ENCODE measurements at places on chromosomes 3 and 15. TPM values are rescaled to one million over a fixed set of nuclear protein-coding genes. Genes with fewer than 3 reads are reported as not detected.

DNA sequence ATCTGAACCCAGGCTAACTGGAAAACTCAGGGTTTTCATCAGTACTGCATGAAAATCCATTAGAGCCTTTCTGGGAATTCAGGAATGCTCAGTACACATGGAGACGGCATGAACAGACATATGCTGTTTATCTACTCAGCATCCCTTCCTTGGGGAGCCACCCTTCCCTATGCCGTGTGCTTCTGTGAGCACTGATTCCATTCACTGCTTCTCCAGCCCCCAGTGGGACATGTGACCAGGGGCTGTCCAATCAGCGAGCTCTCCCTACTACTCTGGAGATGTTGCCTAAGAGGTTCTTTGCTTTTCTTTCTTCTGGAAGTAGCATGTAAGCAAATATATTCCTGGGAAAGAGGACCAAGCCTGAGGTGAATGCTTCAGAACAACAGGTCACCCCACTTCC is 5.6 kb upstream of the PCOLCE2 start:
- no peak for DNase-seq

GRCh38 chr3:84959470-84960271 is 882 bp downstream of the CADM2 start:
- no peak for DNase-seq

DNA sequence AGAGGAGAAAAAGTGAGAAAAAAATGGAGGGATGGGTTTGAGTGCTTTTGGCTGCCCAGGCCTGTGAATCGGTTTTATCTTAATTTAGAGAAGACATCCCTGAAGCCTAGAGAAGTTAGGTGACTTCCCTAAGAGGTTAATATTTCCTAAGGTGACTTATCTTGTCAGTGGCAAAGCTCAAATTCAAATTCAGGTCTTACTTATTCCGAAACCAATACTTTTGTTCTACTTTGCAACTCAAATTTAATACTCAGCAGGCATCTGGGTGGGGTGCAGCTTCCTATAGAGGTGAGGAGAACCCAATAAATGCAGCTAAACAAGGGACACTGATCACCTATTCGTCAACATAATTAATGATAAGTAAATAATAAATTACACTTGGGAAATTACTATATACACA is 54.9 kb upstream of the MYRIP start:
- no peak for DNase-seq

GRCh38 chr3:65864357-65864904 is 174.3 kb downstream of the MAGI1 start:
- no peak for DNase-seq

DNA sequence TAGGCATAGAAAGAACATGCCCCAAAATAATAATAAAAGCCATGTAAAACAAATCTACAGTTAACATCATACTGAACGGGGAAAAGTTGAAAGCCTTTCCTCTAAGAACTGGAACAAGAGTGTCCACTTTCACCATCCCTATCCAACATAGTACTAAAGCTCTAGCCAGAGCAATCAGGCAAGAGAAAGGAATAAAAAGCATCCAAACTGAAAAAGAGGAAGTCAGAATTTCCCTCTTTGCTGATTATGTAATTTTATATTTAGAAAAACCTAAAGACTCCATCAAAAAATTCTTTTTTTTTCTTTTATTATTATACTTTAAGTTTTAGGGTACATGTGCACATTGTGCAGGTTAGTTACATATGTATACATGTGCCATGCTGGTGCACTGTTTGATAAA is 661.6 kb upstream of the CBLB start:
- no peak for DNase-seq

DNA sequence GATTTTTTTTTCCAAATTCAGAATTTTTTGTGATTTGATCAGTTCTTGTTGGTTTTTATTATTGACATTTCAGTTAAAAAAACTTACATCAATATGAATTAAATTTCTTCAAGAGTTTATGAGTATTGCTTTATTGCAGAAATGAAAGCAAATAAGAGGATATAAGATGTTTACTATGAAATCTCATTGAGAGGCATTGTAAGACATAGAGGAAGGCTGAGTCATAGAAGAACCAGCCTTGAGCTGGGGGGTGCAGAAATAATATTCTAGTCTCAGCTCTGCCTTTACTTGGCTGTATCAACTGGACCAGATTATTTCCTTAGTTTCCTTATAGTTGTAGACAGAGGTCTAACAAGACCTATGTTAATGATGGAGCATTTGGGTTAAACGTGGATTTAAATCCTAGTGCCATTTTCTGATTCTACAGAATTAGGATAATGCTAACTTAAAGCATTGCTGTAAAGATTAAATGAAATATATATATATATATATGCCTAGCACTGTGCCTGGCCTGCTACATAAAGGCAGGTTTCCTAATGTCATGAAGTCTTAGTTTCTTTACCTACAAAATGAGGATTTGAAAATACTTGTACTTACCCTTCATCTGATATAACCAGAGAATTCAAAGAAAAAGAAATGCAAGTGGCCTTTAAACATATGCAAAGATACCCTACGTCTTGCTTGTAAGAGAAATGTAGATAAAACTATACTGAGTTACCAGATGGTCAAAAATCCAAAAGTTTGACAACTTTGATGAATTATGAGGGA is 7.3 kb downstream of the FAM98B start:
- DNase-seq: no peak

- DNase-seq: no peak
Measured at GRCh38 chr3:58577269-58577821, at the start of gene FAM107A. Gene FAM107A, minus strand, starts transcription at chr3:58577391. Its CDS starts 7,531 bp downstream, at chr3:58569860.

DNA sequence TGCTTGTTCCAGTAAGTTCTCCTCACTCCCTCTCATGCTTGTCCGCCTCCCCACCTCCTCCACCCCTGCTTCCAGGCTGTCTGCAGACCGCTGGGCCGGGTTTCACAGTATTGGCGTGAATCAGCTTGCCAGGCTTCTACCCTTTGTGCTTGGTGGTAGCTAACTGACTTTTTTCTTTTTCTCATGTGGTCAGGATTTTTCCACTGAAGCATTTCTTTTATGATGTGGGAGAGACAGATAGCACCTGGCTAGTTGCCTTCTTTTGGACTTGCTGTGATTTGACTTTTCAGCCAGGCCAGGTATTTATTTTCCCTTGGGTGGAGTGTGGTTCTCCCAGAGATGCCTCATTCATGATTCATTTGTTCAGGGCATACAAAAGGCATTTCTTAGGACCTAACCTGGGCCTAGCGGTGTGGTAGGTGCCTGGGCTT is 60.6 kb downstream of the ST6GAL1 start:
- DNase-seq: no peak

DNA sequence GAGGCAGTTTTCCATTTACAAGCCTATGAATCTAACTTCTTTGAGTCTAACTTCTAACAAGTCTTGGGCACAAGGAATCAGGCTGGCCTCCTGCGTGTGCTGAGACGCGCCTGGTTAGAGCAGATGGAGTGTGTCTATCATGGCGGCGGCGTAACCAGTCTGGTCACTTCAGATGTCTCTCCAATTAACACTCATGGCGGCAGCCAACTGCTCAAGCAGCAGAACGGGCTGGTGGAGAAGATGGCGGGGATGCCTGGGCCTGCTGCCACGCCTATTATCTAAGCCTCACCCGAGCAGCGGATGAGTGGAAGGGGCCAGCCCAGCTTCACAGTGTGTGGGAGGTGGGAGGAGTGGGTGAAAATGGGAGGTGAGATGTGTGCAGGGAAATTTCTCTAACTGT is 246.4 kb upstream of the TPRG1 start:
- no peak for DNase-seq

DNA sequence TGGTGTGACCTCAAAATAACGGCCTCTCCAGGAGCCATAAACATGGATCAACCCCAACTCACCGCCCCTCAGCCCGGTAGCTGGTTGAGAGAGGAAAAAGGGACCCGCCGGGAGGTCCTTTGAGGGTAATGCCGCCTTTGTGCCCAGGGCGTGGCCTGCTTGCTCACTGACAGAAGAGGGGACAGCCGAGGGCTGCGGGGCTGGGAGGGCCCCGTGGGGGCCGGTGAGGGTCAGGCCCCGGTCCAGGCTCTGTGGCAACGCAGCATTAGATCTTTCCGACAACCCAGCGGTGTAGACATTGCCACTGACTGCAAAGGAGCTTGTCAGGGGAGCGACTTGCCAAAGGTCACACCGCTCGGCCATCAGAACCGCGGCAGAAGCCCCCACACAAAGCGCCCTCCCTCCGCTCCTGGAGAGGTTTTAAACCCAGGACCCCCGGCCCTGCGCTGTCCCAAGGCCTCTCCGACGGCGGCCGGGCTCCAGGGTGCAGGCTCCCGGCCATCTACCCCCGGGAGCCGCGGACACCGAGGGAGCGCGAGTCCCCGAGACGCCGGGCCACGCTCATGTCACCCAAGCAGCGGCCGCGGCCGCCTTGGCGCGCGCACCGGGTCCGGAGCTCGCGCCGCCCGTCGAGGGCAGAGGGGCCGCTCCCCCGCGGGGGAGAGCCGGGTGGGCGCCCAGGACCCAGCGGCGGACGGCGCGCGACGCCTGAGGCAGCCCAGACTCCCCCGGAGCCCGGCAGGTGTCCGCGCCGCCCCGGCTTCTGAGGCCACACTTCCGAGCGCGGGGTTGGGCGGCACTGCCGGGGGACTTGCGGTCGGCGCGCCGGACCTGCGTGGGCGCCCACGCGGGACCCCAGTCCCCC is 975 bp downstream of the PCSK6 start:
- no peak for DNase-seq

GRCh38 chr3:126058666-126059065 is 25.3 kb downstream of the SLC41A3 start:
- no peak for DNase-seq

GRCh38 chr3:119035014-119035346 is 334 bp upstream of the IGSF11 start:
- no peak for DNase-seq

GRCh38 chr15:60626051-60626450 is 147.1 kb upstream of the ICE2 start:
- no peak for DNase-seq

DNA sequence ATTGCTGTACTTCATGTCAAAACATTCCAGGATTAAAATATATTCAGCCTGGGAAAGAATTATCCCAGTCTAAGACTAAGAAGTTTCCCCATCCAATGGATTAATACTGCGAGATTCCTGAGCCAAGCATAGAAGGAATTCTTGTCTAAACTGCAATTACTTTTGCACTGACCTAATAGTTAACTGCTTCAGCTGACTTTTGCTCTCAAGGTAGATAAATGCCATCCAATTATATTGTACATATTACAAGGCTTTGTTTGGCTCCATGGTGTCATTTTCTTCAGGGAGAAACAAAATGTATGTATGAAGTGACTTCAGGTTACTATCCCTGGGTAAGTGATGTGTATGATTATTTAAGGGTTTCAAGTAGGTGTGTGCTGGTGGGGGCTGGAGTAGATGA is 6.1 kb upstream of the IFT57 start:
- DNase-seq: no peak

DNA sequence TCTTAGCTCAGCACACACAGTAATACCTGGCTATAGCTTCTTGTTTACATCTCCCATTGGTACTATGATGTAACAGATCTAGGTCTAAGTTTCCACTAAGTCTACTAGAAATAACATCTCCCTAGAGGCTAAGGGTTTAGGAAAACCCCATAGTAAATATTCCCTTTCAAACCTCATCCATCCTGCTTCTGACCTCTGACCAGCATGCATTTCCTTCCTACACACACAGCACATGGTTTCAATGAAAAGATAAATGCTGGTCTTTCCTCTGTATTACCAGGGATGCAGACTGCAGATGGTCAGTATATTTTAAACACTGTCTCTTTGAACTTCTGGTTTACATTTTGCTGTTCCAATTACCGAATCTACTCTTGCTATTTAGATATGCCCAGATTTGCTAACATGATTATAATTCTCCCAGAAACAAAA is 96.6 kb downstream of the EFL1 start:
- DNase-seq: no peak

DNA sequence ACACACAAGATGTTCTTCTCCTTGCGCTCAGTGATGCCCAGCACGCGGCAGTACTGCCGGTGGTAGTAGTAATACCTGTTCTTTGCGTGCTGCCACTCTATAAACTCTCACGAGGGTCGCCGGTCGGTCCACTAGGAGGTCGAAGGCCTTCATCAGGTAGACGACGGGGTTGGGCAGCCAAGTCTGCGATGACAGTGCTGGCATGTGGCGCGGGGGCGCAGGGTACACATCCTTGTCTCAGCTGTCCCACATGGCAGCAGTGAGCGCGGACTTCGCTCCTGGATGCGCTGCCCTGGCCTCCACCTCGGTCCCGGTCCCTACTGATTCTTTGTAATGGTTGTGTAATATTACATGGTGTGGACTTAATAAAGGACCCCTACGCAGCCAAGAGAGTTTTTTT is 50.1 kb upstream of the CGNL1 start:
- DNase-seq: no peak

DNA sequence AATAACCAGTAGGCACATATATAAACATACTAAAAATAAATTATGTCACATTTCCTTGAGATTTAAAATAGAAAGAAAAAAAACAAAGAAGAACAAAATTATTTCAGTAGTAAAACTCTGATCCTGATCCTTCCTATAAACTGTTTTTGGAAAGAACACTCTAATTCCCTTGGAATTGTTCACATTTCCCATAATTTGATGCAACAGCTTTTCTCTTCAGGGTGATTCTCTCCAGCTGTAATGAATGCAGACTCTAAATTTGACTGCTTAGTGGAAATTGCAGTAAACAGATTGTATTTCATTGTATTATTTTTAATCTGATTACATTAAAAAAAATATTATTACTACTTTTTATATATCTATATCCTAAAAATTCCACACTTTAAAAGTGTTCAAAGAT is 70.2 kb upstream of the ABI3BP start:
- no peak for DNase-seq

- DNase-seq: no peak
Measured at GRCh38 chr3:119589102-119589773, 8.4 kb upstream of the PLA1A start.

- DNase-seq: no peak
Measured at GRCh38 chr3:159760046-159760445, 228.6 kb upstream of the IL12A start.

DNA sequence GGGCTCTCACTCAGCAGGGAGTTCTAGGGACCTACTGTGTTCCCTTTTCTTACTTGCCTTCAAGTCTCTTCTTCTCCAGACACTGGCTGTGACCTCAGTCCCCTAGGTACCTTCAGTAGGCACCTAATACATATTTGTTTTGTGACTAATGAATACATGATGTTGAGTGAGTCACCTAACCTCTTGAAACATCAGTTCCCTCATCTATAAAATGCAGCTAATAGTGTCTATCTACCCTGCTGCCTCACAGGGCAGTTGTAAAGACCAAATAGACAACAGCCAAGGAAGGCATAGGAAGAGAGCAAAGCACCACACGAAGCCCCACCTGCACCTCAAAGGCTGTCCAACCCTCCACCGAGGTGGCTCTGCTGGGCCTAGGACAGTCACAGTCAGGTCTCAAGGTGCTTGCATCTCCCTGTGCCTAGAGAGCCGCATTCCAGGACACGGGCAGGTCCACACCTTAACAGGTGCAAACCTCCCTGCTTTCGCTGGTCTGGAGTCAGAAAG is 29.1 kb downstream of the DAPK2 start:
- DNase-seq: no peak

Gene SELENOS
- total RNA-seq: 53.0 TPM

Gene CHMP2B
- total RNA-seq: 29.6 TPM

Gene GUCA1C
- total RNA-seq: not detected

Gene CHST2
- 11.3 TPM for total RNA-seq

Gene CSPG4
- total RNA-seq: not detected

Gene XYLB
- total RNA-seq: 9.9 TPM

Gene PLA2G4E
- not detected for total RNA-seq

Gene CFAP91
- 0.24 TPM for total RNA-seq

Gene FBXL2
- total RNA-seq: not detected

Gene IL5RA
- total RNA-seq: 0.12 TPM

Gene ST8SIA2
- not detected for total RNA-seq

Gene SEMA3F
- 0.42 TPM for total RNA-seq

Gene PLCL2
- total RNA-seq: 14.9 TPM

Gene GOLGA8R
- total RNA-seq: 2.8 TPM

Gene SPTBN5
- 1.2 TPM for total RNA-seq

Gene TFRC
- total RNA-seq: 791 TPM

Gene ALAS1
- 105 TPM for total RNA-seq
